ENCODE measurements at places on chromosomes 4 and X. TPM values are rescaled to one million over a fixed set of nuclear protein-coding genes. Genes with fewer than 3 reads are reported as not detected.

GRCh38 chr4:71533121-71533520, 194.3 kb downstream of the SLC4A4 start:
- H3K27me3 ChIP-seq, result no peaks in the 10 kb centered on the region
- H3K4me3 ChIP-seq, result no peak overlapping the region
- no peaks in the 10 kb centered on the region for H3K4me1 ChIP-seq
- H3K27ac ChIP-seq, result no peak overlapping the region

DNA sequence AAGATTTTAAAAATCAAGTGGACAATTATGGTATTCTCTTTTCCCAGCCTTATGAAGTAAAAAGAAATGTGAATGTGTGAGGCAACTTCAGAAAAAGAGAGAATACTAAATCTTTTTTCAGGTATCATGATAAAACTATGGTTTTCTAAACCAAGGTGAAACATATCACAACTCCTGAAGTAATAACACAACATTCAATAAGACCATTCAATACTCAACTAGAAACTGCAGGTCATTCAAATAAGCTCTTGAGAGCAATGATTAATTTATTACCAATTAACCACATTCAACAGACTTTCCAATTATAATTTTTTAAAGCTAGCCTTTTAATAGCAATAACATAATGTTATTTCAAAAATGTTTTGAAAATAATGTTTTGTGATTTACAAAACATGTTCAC, 35.8 kb downstream of the SLC10A7 start:
- DNase-seq, result no peak
- no peaks in the 10 kb centered on the region for H3K4me1 ChIP-seq
- no peak overlapping the region for H3K27ac ChIP-seq
- H3K36me3 ChIP-seq, result no peaks in the 10 kb centered on the region
- no peak overlapping the region for H3K4me3 ChIP-seq

GRCh38 chr4:14877246-14878225, 124.7 kb upstream of the CPEB2 start:
- H3K27ac ChIP-seq, result peak overlapping the region; percentile 8
- H3K36me3 ChIP-seq, result no peaks in the 10 kb centered on the region
- peaks cover 12% of the 10 kb centered on the region for H3K4me1 ChIP-seq
- no peak overlapping the region for H3K4me3 ChIP-seq
- no peak for DNase-seq
- no peaks in the 10 kb centered on the region for H3K27me3 ChIP-seq

- no peaks in the 10 kb centered on the region for H3K4me1 ChIP-seq
- H3K4me3 ChIP-seq, result no peak overlapping the region
- H3K27me3 ChIP-seq, result no peaks in the 10 kb centered on the region
These were observed 109.4 kb upstream of the FAM9C start for GRCh38 chrX:13153796-13154195.

- no peaks in the 10 kb centered on the region for H3K4me1 ChIP-seq
- no peaks in the 10 kb centered on the region for H3K27me3 ChIP-seq
- peak overlapping the region; percentile 77 for H3K27ac ChIP-seq
These were observed 28.2 kb downstream of the SULT1E1 start for GRCh38 chr4:69831646-69832325.

DNA sequence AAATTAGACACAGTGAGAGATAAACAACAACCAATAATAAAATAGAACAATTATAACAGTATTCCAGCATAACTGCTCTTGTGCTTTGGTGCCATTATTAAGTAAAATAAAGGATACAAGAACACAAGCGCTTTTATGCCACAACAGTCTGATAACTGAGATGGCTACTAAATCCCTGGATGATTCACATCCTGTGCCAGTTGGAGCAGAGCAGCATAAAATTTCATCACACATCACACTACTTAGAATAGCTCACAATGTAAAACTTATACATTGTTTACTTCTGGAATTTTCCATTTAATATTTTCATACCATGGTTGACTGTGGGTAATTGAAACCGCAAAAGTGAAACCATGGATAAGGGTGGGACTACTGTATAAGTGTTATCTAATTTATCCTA, 399.9 kb upstream of the CNKSR2 start:
- H3K27ac ChIP-seq, result no peak overlapping the region
- H3K36me3 ChIP-seq, result no peaks in the 10 kb centered on the region
- no peak for DNase-seq
- H3K4me3 ChIP-seq, result no peak overlapping the region
- no peaks in the 10 kb centered on the region for H3K27me3 ChIP-seq

Gene RAB41
- not detected for total RNA-seq

Gene ETNPPL
- not detected for total RNA-seq

Gene MCTS1
- 16.4 TPM for total RNA-seq

Gene TMPRSS11A
- total RNA-seq, result not detected

Gene PAGE2B
- total RNA-seq, result not detected

Gene SLC16A2
- total RNA-seq, result 5.1 TPM

Gene S100G
- total RNA-seq, result not detected

Gene CFAP47
- 6.4 TPM for total RNA-seq

Gene PLXNB3
- 2.9 TPM for total RNA-seq

Gene FGA
- total RNA-seq, result 15.0 TPM

All from upper lobe of left lung (tissue), 6 donors.